ENCODE measurements at places on chromosomes 5 and 9.

DNA sequence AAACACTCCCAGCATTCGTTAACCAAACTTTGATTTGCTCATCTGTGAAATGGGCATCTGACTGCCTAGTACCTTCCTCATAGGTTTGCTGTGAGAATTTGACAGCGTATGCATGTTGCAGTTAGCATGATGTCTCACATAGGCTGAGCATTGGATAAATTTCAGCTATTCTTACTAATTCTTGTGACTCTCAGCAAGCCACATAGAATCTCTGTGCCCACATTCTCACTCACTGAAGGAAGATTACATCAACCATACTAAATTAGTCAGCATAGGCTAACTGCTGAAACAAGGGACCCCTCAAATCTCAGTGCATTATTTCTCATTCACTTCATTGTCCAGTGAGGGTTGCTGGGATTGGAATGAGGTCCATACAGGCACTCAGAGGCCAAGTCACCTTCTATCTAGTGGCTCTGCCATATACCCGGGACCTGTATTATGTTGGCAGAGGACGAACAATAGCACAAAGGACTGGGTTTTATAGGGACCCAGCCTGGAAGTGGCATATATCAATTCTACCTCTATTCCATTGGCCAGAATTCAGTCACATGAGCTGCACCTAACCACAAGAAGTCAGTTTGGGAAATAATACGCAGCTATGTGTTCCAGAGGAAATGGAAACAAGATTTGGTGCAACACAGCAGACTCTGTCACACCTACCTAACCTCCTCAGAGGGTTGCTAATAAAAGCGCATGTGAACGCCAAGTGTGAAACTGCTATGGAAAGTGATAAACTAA lies 4.2 kb upstream of the PTGER4 start:
- no peak for DNase-seq

- DNase-seq = no peak
Observed at GRCh38 chr9:77556396-77556795, 91.7 kb downstream of the GNA14 start.

GRCh38 chr9:105887679-105888078 lies 193.3 kb downstream of the TMEM38B start:
- DNase-seq = no peak

GRCh38 chr5:153880106-153880505 lies 158.6 kb downstream of the FAM114A2 start:
- DNase-seq = no peak

DNA sequence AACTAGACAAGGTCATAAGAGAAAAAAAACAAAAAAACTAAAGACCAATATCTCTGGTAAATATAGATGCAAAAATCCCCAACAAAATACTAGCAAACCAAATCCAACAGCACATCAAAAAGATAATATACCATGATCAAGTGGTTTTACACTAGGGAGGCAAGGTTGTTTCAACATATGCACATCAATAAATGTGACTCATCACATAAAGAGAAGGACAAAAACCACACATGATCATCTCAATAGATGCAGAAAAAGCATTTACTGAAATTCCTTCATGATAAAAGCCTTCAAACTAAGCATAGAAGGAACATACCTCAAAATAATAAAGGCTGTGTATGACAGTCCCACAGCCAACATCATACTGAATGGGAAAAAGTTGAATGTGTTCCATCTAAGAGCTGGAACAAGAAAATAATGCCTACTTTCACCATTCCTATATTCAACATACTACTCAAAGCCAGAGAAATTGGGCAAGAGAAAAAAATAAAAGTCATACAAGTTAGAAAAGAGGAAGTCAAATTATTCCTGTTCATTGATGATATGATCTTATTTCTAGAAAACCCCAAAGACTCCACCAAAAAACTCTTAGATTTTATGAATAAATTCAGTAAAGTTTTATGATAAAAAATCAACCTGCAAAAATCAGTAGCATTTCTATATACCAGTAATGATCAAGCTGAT lies 72.2 kb upstream of the FAM169A start:
- no peak for DNase-seq

DNA sequence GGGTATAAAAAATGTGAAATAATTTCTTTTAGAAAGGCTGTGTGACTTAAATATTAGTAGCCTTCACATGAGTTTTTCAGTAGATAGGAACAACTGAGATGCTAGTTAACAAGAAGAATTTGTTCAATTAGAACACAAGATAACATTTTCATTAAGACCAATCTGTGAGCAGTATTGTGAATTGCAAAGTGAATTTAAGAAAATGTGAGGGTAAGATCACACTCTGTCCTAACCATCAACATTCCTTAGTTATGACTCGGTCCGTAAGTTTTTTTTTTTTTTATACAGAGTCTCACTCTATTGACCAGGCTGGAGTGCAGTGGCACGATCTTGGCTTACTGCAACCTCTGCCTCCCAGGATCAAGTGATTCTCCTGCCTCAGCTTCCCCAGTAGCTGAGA lies 180.2 kb upstream of the EGFLAM start:
- DNase-seq = no peak

DNA sequence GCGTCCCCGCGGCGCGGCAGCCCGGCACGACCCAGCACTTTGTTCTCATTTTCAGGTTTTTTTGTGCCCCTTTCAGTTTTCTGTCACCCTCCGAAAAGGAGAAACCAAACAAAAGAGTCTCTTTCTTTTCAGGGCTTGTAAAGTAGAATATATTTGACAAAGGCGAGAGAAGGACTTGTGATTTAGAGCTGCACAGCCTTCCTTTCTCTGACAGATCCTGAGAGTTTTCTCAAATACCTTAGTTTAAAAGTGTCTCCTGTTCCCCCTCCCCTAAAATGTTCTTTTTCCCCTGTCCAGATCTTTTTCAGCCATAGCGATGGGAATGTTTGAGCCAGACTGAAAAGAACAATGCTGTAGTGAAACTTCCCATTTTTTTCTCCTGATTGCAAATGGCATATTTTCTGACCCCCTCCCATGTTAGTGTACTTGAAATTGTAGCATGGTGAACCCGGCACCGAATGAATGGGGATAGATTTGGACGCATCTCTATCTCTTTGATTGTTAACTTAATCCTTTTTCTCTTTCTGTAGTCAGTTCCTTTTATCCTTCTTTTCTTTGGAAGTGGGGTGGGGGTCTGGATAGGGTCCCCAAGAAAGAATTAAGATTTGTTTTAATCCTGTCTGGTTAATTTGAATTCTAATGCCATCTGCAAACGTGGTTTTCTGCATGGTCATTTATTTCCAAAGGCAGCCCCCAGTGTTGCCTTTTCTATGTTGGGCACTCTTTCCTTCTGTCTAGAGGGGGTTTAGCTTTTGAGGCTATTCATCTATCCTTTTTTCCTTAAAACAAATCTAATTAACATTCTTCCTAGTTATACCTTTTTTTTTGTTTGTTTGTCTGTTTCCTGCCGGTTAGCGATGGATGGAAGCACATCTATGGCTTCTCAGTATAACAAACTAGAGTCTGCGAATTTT lies 2.2 kb downstream of the ZSWIM6 start:
- no peak for DNase-seq

GRCh38 chr9:35854091-35854762 lies 16.0 kb downstream of the OR13J1 start:
- DNase-seq = no peak

- DNase-seq = no peak
Observed at GRCh38 chr9:19946441-19947109, 157.7 kb upstream of the SLC24A2 start.

- no peak for DNase-seq
Observed at GRCh38 chr5:82362636-82363035, 84.5 kb upstream of the RPS23 start.

DNA sequence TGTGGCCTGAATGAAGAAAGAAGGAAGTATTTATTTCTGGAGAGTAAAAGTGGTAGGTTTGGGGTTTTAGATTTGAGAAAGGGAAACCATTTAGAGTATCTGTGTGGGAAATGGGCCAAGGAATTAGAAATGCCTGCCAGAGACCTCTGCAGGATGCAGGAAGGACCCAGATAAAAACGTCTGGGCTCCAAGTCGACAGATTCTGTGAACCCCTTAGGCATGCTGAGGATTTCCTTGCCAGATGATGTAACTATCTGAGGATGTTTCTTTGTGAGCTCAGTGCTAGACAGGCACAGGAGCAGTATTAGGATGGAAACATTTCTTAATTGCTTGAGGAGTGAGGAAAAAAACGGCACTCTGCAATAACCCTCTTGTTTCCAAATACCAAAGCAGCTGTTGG lies 251.8 kb upstream of the DMRT1 start:
- DNase-seq = no peak

- no peak for DNase-seq
Observed at GRCh38 chr9:70061776-70062175, 18.1 kb downstream of the MAMDC2 start.

GRCh38 chr5:39186722-39187539 lies 32.4 kb downstream of the FYB1 start:
- DNase-seq = no peak

DNA sequence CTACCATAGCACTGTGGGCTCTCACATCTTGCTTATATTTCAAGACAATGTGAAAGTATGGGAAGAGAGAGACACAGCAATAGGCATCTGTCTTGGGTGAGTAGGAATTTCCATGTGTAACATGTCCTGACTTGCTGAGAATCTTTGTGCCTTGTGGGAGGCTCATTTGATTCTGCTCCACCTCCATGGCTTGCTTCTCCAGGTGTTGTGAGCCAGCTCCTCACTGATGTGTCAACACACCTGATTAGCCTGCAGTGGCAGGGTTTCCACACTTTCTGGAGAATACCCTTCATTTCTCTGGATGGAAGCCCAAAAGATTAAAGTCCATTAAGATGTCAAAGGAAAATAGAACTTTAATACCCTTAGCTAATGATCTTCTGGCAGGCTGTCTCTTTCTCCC lies 613.6 kb downstream of the ZNF608 start:
- DNase-seq = no peak

- peak; percentile 61 for DNase-seq
Observed at GRCh38 chr5:132419502-132420468, 50.3 kb downstream of the SLC22A5 start.

DNA sequence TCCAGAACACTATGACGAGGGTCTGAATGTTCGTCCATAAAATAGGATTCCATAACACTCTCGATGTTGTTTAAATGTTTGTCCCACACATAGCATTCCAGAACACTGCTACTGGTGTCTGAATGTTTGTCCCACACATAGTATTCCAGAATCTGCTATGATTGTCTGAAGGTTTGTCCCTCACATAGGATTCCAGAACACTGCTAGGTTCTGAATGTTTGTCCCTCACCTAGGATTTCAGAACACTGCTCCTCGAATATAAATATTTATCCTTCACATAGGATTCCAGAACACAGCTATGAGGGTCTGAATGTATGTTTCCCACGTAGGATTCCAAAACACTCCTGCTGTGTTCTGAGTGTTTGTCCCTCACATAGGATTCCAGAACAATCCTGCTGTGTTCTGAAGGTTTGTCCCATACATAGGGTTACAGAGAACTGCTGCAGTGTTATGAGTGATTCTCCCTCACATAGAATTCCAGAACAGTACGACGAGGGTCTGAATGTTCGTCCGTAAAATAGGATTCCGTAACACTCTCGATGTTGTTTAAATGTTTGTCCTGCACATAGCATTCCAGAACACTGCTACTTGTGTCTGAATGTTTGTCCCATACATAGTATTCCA lies 215.3 kb downstream of the FOXD4L6 start:
- no peak for DNase-seq

GRCh38 chr5:165871291-165871690 lies 2365.9 kb downstream of the MAT2B start:
- DNase-seq = no peak

GRCh38 chr5:8350644-8351339 lies 481.8 kb downstream of the MTRR start:
- DNase-seq = no peak

DNA sequence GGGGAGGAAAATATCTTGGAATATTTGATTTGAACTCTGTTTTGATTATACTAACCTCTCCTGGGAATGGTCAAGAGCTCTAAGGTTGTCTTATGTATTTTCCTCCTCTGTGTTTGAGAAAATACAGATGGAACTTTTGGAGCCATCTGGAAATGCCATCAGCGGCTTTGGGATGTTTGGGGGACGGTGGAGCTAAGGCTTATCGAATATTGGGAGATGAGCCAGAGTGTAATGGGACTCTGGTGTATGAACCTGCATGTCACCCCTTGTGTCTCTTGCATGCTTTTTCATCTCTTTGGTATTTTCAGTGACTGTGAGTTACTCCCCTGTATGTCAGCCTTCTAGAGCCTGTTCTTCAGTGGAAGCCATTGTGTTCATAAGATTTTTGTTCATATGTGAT lies 180.0 kb upstream of the OTULINL start:
- no peak for DNase-seq

DNA sequence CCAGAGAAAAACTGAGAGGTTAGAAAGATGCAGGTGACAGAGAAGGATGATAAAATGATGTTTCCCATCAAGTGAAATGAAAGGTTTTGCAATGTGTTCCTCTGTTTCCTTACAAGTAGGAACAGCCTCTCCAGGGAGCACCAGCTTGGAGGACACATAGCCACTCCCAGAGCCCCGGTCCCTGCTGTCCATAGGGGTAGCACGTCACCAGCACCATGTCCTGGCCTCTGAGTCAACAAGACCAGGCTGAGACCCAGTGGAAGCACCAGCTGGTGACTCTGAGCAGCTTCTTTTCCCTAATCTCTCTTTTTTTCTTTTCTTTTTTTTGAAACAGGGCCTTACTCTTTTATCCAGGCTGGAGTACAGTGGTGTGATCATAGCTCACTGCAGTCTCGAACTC lies 19.4 kb upstream of the HMCN2 start:
- no peak for DNase-seq

DNA sequence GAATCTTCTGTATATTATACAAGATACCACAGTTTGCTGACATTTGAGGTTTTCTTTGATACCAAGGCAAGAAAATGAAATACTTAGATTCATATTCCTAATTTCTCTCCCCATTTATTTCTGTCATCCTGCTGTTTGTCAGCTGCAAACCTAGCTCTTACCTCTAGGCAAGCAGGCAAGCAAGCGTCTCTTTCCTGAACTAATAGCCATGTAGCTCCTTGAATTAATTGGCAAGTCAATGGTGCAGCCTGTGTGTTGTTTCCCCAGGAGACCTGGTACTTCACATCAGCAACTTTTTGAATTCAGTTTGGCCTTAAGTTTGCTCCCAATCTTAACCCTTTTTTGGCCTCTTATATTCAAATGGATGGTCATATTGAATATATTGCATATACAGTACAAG lies 573.6 kb upstream of the ARRDC3 start:
- DNase-seq = no peak

DNA sequence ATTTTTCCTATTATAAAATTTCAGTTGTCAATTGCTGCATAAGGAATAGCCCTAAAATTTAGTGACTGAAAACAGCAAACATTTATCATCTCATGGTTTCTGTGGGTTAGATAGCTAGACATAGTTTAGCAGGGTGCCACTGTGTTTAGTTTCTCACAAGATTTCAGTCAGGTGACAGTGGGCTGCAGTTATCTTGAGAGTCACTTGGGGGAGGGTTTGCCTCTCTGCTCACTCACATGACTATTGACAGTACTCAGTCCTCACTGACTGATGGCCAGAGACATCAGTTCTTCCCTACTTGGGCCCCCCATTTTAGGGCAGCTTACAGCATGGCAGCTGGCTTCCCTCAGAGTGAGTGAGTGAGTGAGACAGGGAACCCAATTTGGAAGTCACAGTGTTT lies 42.0 kb downstream of the PBX3 start:
- no peak for DNase-seq
